Nephron progenitor cell (in vitro differentiated cells): ENCODE measurements at places on chromosomes 4 and X.
A peak's percentile ranks its signal among the peaks of the same experiment; 100 is the strongest.

DNA sequence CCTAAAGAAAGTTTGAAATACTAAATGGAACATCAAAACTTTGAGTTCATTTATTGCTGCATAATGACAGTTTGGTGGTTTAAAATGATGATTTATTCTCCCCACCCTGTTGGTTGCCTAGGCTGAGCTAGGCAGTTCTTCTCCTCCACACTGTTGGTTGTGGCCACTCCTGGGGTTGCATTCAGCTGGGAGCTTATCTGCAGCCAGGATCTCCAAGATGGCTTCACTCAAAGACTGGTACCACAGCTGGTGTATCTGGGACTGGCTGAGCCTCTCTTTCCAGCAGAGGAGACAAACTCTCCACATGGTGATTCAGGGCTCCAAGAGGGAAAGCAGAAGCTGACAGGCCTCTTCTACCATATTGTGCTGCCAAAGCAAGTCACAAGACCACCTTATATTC lies 33.1 kb downstream of the MSL3 start:
- DNase-seq: no peak

GRCh38 chr4:17654701-17655100 lies 40.3 kb downstream of the MED28 start:
- no peak for DNase-seq

- DNase-seq: peak; percentile 30
Measured at GRCh38 chrX:150984169-150984824, 1.2 kb downstream of the HMGB3 start.

DNA sequence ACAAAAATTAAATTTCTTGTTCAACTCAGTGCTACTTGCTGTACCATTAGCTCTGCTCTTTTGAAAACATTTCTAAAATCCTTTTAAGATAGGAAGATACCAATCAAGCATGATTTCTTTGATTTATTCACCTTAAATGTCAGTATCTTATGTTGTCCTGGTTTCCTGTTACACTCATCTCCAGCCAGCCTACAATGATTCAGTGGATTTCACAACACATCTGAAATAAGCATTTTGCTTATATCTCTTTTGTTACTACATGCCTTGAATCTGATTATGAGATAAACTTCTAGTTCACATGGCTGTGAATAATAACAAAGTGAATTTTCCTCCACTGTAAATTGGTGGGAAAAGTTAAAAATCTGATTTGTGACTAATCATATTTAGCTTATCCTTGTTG lies 112.5 kb upstream of the BMP3 start:
- DNase-seq: no peak

GRCh38 chrX:12890467-12890866 lies 16.0 kb upstream of the TLR8 start:
- DNase-seq: no peak

DNA sequence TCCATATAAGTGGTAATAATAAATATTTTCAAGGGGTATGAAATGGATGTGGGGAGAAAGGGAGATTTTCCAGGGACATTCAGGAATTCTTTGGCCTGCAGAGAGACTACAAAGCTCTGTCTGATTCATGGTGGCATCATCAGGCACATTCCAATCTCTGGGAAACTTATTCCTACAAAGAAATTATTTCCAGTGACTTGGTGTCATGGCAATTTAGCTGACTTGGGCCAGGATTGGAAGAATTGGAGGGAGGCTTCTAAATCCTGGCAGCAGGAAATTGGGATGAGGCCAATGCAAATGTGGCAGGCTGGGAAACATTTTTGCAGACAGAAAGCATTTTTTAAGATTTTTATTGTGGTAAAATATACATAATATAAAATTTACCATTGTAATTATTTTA lies 204.6 kb downstream of the RTL9 start:
- no peak for DNase-seq

DNA sequence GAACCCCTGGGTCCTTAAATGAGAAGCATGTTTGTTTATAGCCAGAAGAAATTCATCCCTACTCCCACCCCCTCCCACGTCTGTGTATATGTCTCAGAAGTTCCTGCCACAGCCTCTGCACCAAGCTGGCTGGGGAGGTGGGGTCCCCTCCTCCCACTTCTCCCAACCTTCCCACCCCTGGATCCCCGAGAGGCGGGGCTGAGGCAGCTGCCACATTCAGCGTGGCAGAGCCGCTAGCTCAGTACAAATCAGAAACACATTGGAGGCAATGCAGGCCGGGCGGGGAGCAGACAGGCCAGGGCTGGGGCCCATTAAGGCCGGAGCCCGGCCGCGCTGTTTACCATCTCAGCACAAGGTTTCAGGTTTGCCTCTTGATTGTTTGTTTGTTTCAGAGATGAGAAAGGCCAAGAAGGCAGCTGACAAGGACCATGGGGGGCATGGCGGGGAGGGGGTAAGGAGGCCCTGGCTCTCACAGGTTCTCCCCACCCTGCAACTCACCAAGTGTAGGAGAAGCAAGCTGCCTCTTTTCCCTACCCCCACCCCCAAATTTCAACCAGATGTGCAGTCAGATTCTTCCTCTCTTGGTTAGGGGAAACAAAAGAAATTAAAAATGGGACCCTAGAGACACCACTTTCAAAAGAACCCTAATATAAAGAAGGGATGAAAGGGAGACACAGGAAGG lies 22.3 kb downstream of the PJA1 start:
- DNase-seq: peak; percentile 23

GRCh38 chrX:150212672-150213480 lies 150.2 kb upstream of the MAMLD1 start:
- DNase-seq: no peak

- DNase-seq: no peak
Measured at GRCh38 chrX:69116077-69116476, 49.2 kb downstream of the PJA1 start.

GRCh38 chr4:28443801-28444412 lies 1583.3 kb downstream of the STIM2 start:
- DNase-seq: no peak

- no peak for DNase-seq
Measured at GRCh38 chrX:150731795-150732194, 38.6 kb downstream of the MTMR1 start.

GRCh38 chrX:68917799-68918198 lies 89.0 kb downstream of the EFNB1 start:
- DNase-seq: no peak

DNA sequence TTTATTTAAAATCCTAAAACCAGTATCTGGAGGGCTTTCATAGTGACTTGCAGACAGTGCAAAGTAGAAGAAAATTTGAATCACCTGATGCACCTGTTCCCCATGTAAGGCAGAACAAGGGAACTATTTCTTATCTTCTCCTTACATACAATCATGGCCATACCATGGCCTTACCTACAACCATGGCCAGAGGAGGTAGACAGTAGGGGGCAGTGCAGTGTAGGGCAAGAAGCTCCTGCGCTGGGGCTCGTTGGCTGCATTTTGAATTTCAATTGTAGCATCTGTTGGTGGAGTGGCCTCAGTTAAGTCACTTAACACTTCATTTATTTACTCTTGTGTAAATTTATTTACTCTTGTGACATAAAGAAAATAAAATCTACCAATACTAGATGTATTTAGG lies 33.0 kb downstream of the GALNTL6 start:
- peak; percentile 63 for DNase-seq

- no peak for DNase-seq
Measured at GRCh38 chrX:117969328-117969727, 147.3 kb downstream of the KLHL13 start.

- no peak for DNase-seq
Measured at GRCh38 chr4:158856852-158857251, 88.0 kb downstream of the FNIP2 start.

- no peak for DNase-seq
Measured at GRCh38 chr4:74873545-74874301, 59.2 kb upstream of the PARM1 start.

- peak; percentile 41 for DNase-seq
Measured at GRCh38 chr4:143700416-143701352, at the start of gene FREM3. Gene FREM3 (minus strand): TSS chr4:143700675. CDS start chr4:143700675, 0 bp downstream.

DNA sequence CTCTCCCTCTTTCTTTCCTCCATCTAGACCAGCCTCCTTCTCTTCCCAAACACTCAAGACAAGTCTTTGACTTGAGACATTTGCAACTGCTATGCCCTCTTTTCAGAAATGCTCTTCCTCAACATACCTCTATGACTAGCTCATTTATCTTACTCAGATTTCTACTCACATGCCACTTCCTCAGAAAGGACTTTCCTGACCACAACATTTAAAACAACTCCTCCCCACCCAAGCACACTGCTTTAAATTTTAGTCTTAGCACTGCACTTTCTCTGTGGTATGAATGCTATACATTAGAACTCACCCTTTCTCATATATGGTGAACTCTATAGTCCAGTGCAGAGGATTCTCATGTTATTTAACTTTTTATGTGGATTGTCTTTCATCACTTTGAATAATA lies 28.4 kb upstream of the SULT1E1 start:
- DNase-seq: no peak

DNA sequence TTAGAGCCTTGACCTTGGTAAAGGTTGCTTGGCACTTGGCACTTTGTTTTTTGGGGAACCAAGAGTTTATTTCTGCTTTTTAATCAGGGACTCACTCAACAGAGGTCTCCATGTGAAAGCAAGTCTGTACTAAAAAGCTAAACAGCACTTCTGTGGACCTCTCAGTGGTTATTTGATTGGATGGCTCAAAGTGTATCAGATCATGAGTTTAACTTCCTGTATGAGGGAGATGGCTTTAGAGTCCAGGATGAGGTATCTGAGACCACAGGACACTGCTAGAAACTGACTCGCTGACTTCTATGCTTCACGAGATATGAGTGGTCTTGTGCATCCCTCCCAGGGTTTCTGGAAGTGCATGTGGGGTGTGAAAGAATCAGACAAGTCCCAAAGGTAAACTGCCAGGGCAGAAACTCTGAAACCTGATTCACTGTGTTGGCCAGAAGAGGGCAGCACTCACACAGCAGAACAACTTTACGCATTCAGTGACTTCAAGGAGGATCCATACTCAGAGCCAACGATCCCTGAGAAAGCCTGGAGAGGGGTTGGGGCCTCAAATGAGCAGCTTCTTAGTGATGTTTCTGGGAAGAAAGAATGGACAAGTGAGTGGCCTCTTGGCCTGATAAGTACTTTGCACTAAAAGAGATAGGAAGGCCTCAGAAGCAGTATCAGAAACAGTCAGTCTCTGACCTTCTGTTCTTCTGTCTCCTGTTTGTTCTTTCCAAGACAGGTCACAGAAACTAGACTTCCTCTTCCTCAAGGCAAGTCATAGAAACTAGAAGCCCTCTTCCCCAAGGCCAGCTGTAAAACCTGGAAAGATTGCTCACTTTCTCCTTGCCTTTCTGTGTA lies 220.3 kb upstream of the CXCL13 start:
- DNase-seq: peak; percentile 70

DNA sequence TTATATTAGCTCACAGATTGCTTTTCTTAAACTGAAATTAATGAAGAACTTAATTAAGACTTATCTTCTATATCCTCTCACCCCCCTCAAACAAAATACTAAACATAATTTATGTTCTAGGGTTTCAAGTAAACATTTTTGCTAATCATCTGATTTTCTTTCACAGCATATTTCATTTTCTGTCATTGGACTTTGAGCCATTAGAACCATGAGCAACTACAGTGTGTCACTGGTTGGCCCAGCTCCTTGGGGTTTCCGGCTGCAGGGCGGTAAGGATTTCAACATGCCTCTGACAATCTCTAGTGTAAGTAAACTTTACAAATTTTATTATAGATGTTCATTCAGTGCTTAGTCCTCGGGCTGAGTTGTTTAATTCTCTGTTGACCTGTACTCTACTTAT lies 3.3 kb downstream of the PDLIM5 start:
- DNase-seq: no peak

GRCh38 chrX:48890296-48890925 lies 7.2 kb downstream of the TIMM17B start:
- no peak for DNase-seq

- DNase-seq: no peak
Measured at GRCh38 chr4:3639613-3640586, 107.7 kb upstream of the LRPAP1 start.

- DNase-seq: no peak
Measured at GRCh38 chrX:66021765-66022631, 17.9 kb downstream of the VSIG4 start.

DNA sequence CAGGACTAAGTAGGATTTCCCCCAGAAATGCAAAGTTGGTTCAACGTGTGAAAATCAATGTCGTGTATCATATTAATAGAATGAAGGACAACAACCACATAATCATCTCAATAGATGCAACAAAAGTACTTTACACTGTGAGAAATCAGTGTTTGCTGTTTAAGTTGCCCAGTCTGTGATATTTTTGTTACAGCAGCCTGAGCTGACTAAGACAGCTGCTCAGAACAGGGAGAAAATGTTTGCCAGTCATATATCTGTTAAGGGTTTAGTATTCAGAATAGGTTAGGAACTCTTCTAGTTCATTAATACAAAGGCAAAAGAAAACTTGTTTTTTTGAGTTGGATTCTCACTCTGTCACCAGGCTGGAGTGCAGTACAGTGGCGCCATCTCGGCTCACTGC lies 12.5 kb downstream of the MAEA start:
- no peak for DNase-seq

DNA sequence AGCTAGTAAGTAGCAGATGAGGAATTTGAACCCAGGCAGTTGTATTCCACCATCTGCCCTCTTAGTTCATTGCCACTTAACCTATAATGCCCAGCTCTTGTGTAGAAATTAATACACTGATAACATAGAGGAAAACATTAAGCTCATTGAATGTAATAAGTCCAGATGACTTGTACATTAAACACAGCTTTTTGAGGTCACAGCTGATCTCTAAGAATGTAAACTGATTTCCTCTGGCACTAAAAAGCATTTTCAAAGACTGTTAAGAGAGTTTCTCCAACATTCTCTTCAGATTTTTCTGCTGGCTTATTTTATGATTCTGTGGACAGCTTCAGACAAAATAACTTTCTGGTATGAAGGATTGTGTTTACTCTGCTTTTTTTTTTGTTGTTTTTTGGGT lies 42.7 kb downstream of the HPRT1 start:
- no peak for DNase-seq

- DNase-seq: peak; percentile 24
Measured at GRCh38 chrX:47568656-47569295, 7.8 kb downstream of the ARAF start.

GRCh38 chr4:90857081-90857820 lies 730.1 kb downstream of the CCSER1 start:
- no peak for DNase-seq

DNA sequence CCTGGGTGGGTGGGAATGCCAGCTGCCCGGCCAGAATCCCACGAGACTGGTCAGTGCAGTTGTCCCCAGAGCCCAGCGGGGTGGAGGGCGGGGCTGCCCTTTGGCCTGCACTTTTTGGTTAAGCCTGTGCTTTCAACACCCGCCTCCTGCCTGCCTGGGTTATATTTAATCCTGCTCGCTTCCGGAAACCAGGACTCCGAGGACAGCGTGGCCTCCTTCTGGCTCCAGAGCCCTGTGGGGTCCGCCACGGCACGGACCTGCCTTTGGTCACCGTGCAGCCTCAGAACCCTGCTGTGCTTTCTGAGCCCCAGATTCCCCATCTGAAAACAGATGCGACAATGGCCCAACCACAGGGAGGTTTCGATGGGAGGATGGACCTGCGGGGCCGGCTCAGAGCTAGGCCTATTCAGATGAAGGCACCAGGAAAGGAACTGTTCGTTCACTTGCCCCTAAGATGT lies 29.4 kb upstream of the KIAA0232 start:
- DNase-seq: no peak

- DNase-seq: no peak
Measured at GRCh38 chr4:85829276-85830051, 354.5 kb downstream of the ARHGAP24 start.

- no peak for DNase-seq
Measured at GRCh38 chrX:82813671-82814078, 694.4 kb upstream of the POU3F4 start.
